Osteoblast (primary cell): ENCODE measurements at places on chromosomes 11 and 22. TPM values are rescaled to one million over a fixed set of nuclear protein-coding genes. Genes with fewer than 3 reads are reported as not detected.

GRCh38 chr11:46049325-46049897 lies 71.8 kb downstream of the PHF21A start:
- no peak for DNase-seq

DNA sequence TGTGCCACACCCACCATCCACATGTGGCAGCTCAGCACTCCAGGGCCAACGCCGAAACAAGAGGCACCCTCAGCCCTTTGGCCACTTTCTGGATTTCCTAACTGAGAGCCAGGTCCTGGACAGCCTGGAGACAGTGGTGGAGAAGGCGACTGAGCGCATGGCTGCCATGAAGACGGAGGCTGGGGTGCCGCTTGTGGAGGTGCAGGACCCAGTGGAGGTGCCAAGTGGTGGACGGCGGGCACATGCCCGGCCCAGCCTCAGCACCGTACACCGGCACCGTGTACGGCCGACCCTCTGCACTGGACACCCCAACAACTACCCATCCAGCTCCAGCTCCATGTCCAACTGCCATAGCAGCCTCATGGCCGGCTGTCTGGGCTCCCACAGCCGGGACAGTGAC lies 1.5 kb downstream of the CCDC116 start:
- DNase-seq = peak; percentile 46

GRCh38 chr11:85822814-85823213 lies 11.9 kb upstream of the SYTL2 start:
- peak; percentile 69 for DNase-seq

- no peak for DNase-seq
Observed at GRCh38 chr11:109604481-109605400, 182.8 kb downstream of the C11orf87 start.

Gene RFPL2
- total RNA-seq = not detected in 2 replicates
